ENCODE measurements at places on chromosomes 3 and 15.
A peak's percentile ranks its signal among the peaks of the same experiment; 100 is the strongest.

- no peak for DNase-seq
These were observed 94.5 kb downstream of the NPTN start for GRCh38 chr15:73538563-73539211.

DNA sequence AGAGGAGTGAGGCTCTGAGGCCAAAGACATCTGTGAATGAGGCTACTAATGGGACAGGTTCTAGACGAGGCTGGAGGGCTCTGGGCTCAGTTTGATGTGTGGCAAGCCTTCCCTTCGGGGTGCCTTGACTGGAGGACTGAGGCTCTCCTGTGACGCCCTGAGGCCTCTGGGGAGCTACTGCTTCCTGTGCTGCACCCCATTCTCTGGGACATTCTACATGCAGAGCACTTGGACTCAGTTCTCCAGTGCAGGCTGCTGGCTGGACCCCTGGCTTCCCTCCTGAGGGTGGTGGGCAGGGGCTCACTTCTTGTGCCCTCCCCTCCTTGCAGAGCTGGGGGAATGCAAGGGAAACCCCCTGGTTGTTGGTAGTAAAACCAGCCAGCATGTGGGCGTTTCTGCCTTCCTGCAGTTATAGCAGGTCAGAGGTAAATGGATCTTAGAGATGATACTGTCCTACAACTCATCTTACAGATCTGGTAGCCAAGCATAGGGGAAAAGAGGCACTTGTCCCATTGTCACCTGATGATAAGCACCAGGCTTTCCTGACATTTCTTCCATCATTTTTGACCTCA lies 133.3 kb downstream of the CHDH start:
- DNase-seq, result no peak

GRCh38 chr15:38524156-38524555 lies 40.5 kb downstream of the RASGRP1 start:
- DNase-seq, result no peak

DNA sequence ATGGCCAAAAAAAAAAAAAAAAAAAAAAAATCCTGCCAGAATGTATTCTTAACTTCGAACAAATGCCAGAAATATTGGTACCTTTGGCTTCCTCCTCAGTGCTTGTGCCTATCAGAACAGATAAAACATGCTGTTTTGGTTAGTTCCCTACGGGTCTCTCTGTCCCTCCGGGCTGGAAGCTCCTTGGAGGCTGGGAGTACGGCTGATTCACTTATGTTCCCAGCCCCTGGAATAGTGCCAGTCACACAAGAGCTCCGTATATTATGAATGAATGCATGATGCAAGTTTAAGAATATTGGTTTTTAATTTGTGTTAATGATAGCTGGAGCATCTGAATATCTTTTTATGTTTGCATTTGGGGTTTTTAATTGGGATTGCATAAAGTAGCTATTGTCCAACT lies 44.0 kb downstream of the NR2F2 start:
- no peak for DNase-seq

DNA sequence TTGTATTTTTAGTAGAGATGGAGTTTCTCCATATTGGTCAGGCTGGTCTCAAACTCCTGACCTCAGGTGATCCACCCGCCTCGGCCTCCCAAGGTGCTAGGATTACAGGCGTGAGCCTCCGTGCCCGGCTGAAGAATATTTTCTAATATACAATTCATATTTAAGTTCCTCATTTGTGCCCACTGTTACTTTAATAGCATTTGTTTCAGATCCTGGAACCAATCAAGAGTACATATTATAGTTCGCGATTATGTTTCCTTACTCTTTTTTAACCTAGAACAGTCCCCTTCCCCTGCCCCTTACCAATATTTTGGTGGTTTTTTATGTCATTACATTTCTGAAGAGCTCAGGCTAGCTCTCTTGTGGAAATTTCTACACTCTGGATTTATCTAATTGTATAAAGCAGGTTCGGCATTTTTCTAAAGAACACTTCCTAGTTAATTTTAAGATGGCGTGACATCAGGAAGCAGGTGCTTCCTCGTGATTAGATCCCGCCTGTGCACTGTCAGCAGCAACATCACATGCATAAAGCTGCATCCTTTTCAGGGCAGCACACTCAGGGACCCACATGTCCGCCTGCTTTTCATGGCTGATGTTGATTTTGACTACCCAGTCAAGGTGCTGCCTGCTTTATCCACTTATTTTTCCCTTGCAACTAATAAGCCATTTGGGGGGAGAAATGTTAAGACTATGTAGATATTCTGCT lies 88.7 kb upstream of the EPHB3 start:
- DNase-seq, result no peak

DNA sequence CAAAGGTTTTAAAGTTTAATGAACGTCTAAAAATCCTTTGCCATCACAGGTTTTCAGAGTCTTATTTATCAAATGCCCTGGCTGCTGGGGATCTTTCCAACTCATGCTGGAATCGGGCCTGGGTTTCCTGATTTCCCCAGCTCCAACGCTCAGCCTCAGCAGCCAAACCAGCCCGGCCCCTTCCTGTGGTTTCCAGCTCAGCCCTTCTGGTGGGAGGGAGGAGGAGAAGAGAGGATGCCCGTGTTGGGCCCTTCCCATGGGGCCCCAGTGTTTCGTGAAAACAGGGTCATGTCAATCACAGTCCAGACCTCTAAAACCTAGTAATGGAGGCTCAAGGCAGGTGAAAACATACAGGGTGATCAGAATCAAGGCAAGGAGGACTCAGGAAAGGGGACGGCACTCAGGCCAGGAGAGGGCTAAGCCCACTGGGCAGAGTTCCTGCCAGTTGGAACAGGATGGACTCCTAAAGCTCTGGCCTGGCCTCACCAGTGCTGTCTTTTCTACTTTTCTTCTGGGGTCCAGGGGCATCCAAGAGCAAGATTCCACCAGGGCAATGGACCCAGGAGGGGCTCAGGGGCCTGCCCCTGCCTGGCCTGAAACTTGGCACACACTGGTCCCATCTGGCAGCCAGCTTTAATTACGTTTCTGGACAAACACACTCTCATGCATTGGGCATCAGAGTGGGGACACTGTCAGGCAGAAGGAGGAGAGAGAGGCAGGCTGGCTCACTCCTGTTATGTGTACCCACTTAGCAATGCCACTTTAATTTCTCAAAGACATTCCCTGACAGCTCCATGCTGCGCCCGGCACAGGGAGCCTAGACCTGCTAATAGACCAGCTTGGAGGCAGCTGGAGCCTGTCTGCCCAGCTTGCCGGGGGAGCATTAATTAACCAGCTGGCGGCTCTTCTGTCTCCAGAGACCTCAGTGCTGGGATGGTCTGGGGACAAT lies 194.6 kb downstream of the FAM43A start:
- no peak for DNase-seq

GRCh38 chr3:12758025-12758781 lies 856 bp downstream of the TMEM40 start:
- no peak for DNase-seq

GRCh38 chr3:176739159-176739558 lies 458.1 kb downstream of the TBL1XR1 start:
- no peak for DNase-seq

DNA sequence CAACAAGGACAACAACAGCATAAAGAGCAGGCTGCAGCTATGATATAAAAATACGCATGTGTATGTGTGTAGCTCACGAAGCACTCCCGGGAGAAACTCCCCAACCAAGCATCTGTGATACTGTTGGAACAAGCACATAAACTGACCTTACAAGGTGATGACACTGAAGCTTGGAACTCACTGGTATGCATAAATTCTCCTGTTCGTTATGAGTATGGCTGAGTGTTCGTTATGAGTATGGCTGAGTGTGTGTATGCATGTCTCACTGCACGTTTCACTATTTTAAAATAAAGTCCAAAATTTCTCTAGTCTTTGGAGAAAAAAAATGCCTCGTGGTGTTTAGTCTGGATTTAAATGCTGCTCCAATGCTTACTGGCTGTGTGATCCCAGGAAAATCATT lies 256.8 kb downstream of the RORA start:
- DNase-seq, result no peak

DNA sequence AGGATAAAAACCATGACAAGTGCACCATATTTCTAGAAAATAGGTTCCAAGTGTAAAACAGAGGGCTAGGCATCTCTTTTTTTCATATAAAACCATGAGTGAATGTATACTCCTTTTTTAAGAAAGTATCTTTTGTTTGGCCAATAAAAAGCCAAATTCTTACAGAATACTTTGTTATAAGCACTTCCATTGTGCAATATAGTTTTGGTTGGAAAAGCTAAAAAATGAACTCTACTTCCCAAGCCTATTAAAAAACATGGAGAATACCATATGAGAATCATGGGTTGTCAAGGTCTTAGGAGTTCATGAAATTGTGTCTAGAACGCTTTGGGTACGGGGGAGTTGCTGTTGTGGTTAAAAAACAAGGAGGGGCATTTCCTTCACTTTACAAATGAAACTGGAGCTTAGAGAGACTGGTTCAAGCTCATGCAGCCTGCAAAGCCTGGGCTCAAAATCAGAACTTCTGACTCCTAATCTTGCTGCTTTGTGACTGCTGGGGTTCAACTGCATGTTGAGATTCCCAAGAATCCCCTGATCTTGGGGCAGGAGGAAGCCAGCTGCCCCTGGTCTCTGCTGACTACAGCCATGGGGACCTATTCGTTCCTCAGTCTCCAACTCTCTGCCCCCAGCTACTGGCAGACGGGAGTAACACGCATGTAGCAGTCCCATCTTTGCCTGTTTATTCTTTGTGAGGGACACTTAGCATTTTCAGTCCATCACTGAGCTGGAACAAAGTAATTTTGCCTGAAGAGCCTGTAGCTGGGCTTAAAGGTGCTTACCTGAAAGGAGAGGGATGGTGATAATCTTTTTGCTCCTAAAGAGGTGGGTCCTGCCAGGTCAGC lies 229.1 kb downstream of the CHST2 start:
- DNase-seq, result no peak

- no peak for DNase-seq
These were observed 843.8 kb downstream of the VGLL3 start for GRCh38 chr3:86147119-86147518.

GRCh38 chr15:58064980-58065444 lies 499 bp downstream of the ALDH1A2 start:
- DNase-seq, result peak; percentile 16

GRCh38 chr3:21662403-21662802 lies 88.6 kb downstream of the ZNF385D start:
- DNase-seq, result no peak

GRCh38 chr3:141093971-141094684 lies 43.0 kb downstream of the SPSB4 start:
- DNase-seq, result no peak

- no peak for DNase-seq
These were observed 23.6 kb downstream of the NBEAL2 start for GRCh38 chr3:47003056-47003410.

- DNase-seq, result no peak
These were observed 50.9 kb downstream of the MAGEF1 start for GRCh38 chr3:184660931-184661330.

DNA sequence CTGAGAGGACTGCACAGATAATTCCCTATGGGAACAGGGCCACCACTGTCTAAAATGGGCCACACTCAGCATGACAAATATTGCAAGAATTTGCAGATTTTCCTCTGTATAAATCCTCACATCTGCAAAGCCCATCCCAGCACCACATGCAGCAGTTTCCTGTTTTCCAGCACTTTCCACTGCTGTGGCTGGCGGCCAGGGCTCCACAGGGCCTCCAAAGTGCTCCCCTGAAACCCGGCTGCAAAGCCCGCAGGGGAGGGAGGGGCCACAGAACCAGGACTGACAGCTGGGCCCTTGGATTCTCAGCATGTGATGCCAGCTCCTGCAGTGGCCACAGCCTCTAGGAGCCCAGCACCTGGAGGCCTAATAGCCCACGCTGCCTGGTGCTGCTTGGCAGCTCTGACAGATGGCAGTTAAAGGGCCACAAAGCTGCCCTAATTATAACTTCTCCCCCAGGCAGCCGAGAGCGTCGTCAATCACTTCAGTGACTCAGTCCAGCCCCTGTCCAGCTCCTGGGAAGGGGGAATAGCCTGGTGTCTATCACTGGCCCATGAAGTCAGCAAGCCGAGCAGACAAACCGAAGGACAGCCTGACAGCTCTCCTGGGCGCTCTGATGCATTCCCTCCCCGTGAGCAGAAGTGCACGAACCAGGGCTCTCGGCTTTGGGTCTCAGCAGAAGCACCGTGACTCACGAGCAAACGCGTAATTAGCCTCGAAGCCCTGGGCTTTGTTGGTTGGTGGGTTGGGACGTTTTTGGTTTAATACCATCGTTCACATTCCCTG lies 4.7 kb downstream of the LRRC15 start:
- DNase-seq, result no peak

DNA sequence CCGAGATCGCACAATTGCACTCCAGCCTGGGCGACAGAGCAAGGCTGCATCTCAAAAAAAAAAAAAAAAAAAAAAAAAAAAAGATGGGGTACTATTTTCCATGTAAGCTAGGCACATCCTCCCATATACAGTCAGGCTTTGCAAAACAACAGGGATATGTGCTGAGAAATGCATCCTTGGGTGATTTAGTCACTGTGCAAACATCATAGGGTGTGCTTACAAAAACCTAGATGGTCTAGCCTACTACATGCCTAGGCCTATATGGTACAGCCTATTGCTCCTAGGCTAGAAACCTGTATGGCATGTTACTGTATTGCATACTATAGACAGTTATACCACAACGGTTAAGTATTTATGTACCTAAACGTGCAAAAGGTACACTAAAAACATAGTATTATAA lies 75.0 kb downstream of the TTBK2 start:
- no peak for DNase-seq

DNA sequence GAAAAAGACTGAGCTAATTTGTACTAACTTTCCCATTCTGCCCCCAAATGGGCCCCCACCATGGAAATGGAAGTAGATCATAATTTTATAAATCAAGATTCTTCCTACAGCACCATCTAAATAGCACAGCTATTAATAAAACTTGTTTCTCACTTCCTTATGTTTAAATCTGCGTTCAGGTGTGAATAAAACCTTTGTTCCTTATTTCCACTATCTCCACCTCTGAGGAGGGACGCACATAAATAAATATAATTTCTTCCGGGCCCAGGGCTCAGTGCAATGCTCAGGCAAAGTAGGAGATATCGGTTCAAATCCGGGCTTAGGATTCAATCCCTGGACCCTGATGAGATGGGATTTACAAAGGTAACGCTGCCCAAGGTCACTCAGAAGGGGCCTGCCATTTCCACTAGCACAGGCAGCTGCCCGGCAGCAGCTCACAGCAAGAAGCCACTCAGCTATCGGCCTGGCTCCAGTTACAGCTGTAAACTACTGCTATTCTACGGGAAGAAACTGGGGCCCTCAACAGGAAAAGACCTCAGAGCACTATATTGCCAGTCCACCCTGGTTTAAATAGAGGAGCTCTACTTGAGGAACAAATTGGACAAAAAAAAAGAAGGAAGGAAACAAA lies 52.5 kb downstream of the FOXP1 start:
- no peak for DNase-seq

DNA sequence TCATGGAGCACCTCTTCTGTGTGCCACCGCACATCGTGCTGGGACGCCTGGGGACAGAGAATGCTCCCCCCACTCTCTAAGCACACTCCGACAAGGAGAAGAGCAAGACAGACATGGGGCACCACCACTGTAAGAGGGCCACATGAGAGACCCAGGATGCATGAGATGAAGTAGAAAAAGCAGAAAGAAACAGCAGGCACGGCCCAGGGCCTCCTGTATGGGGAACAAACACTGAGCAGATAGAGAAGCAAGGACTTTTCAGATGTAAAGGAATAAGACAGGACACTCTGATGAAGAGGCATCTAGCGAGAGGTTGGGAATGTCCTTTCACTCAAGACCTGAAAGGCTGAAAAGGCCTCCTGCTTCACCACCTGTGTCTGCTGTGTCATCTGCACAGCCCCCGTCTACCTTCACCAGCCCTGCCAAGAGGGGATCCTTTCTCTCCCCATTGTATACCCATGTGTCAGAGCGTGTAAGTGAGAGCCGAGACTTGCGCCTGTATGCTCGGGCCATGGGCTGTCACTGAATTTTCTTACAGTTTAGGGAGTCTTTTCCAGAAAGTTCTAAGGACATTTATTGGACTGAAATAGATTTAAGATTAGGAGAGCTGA lies 125.6 kb downstream of the LRRK1 start:
- DNase-seq, result peak; percentile 10

All from activated B cell treated with CpG ODN at 0.5 μM for 24 hours (primary cell).